ENCODE measurements at places on chromosomes 1 and 21.

DNA sequence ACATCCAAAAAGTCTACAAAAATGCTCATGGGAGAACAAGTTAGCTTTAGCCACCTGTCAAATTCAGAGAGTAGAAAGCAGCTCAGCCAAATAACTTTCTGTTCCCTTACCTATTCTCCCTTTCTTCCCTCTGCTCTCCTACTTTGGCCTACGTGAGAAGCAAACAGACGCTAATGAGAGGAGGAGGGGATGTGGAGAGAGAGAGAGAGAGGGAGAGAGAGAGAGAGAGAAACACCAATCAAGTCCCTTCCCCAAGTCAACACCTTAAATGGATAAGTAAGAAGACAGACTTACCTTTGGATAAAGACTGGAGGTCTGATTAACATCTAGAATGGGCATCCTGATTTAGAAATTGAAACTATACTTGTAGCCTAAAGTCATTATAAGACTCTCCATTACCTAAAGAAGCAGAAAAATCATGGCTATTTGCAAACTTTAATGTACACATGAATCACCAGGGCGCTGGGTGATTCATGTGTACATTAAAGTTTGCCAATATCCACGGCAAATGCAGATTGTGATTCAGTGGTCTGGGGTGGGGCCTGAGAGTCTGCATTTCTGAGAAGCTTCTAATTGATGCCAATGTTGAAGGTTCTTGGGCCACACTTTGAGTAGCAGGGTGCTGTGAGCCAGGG, 13.1 kb upstream of the DUSP12 start:
- no peak for DNase-seq

DNA sequence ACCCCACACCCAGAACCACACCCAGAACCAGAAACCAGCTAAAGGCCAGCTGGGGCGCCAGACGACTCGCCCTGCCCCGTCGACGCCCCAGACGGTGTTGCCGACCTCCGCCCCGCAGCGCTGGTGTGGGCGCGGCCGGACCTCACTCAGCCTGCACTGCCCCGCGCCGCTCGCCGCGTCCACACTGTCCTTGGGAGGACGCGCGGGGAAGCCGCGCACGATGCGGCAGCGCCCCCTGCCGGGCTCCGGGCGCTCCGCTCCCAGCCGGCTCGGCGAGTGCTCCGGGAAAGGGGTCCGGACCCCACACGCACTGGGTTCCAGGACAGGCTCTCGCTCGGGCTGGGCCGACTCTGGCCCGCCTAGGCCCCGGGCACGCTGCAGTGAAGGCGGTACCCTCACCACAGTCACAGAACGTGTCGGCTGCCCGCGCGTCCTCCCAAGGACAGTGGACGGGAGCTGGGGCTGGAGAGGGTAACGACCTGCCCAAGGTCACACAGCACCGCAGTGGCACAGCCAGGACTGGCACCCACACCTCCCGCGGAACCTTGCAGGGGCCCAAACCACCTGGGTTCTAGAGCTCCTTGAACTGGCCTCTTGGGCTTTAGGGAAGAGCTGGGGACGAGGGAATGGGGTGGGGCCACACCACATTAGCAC, 90.2 kb downstream of the DMRTA2 start:
- peak; percentile 86 for DNase-seq

DNA sequence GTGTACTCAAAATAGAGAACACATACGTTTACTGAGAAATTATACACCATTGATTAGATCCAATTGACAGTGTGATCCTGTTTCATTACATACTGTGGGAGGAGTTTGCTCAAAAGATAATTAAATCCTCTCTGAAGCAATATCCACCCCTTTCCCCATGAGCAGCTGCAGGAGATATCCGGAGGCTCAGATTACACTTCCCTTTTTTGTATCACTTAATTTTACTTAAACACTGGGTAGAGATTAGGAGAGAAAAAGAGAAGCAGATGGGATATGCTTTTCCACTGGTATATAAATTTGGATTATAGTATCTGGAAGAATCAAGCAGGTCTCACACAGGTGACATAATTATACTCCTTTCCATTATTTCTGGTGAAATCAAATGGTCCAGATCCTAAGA, 333.3 kb upstream of the ZRANB2 start:
- DNase-seq, result no peak

DNA sequence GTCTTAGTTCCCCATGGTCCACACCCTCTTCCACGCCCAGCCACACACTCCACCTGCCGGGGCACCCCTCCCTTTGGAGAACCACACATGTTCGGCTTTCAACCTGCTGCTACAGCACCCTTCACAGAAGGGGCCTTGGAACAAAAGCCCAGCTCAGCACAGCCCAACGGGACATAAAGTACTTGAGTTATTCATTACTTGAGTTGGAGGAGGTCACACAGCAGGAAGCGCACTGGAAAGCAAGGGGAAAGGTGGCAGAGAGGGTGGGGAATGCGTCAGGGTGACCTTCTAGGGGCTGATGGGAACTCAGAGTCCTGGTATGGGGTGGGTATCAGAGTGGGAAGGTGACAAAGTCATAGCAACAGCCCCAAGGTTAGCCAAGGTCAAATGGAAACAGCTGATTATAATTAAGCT, 3.0 kb upstream of the ATP1B1 start:
- no peak for DNase-seq

DNA sequence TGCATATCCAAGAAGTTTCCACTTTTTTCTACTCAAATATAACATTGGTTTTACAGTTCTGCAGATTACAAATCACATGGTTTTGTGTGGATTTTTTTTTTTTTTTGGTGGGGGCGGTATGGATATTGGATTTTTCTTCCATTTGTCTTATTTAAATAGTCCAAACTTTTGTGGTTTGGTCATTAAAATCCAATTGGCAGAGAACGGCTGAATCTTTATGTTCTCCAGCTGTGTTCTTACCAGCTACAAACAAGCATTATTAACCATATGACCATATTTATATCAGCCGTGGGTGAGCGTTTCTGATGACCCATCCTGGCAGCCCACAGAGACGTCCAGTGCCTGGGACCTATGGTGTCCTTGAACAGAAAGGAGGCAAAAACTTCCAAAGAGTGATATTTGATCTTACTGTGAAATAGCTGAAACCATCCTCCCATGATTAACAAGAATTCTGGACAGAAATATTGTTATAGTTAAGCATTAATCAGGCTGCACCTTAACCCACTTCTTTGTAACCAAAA, 200.4 kb downstream of the LYPLAL1 start:
- DNase-seq, result no peak

DNA sequence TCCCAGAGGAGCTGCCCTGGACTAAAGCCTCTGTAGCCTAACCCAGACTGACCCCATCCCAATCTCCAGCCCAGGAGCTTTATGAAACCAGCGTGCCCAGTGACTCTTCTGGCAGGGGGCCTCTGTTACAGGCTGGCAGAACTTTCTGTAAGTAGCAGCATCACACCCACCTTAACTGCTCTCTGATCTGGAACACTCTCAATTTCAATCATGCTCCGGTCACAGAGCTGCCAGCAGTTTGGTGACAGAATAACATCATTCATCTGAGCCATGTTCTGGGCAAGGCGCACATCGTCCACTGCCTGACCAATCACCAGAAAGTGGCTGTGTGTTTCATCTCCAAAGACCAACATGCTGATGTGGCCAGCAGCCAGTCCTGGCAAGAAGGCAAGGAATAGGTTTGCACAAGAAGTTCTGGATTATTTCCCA, 14.7 kb downstream of the ADCY10 start:
- DNase-seq, result peak; percentile 40

DNA sequence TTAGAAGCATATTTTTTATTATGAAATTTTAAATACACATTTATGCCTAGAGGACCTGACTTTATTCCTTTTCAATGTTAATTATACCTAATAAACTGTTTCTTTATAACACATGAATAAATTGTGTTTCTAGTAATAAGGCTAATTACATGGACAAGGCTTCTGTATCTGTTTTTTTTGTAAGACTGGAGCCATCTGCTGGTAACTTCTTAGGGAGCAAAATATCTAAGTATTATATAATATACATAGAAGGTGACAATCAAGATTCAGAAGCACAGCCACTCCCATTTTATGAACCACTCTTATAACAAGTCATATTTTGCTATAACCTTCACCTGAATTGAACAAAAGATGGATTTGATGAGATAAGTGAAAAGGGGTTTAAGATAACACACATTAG, 84.2 kb downstream of the LBR start:
- DNase-seq, result no peak

- no peak for DNase-seq
Observed at GRCh38 chr1:14165371-14165801, 433.1 kb upstream of the KAZN start.

DNA sequence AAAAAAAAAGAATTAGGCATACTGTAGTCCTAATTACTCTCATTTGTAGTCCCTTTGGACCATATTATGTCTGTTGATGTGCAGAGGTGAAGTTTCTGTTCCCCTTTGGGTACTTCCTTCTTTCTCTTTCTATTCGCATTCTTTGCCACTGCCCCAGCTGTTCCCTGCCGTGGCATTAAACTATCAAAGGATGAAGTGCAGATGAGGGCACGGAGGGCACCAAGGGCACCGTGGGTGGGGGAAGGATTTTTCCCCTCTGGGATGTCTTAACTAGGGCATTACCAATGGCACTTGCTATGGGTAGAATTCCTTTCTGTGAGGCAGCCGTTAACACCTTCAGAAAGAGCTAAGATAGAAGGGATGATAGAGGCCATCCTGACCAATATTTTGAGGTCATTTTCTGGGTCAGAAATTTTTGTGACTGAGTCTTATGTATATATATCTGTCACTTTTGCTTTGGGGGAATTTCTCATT, 4.9 kb upstream of the MAPKAPK2 start:
- DNase-seq, result peak; percentile 70

DNA sequence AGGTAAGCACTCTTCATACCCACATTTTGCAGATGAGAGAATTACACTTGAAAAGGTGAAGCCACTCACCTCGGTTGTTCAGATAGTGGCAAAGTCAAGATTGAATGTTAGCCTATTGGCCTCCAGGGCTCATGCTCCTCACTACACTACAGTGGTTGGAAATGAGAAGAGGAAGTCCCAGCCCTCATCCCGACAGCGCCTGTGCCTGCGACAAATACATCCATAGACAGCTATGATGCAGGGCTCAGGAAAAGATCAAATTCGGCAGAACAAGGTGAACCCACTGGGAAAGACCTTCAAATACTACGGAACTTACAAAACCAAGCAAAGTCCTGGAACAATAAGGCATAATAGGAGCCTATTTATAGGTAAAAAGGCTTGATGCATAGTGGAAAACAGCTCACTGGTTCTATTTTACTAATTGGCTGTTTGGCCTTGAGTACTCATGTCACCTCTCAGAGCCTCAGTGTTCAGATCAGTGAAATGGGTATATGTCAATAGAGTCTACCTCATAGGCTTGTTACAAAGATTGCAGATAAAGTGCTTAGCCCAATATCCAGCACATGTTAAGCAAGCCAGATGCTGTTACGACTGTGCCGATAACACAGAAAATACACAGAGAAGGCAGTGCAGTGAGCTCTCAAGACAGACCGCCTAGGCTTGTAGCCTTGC, 3.5 kb downstream of the SPOCD1 start:
- DNase-seq, result no peak

DNA sequence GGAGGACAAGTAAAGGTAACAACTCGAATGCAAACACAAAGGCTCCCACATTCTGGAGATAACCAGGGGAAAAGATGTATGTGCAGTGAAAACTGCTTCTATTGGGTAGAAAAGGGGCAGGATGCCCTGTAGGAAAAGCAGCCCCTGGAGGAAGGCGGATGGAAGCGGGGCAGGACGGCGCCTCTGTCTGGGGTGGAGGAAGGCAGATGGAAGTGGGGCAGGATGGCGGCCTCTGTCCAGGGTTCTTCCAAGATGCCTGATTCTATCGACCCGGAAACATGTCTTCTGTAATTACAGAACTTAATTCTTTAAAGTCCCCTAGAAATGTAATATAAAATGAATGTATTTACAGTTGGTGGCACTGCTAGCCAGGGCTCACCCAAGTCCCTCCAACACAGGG, 24.0 kb upstream of the LRRC47 start:
- DNase-seq, result no peak

DNA sequence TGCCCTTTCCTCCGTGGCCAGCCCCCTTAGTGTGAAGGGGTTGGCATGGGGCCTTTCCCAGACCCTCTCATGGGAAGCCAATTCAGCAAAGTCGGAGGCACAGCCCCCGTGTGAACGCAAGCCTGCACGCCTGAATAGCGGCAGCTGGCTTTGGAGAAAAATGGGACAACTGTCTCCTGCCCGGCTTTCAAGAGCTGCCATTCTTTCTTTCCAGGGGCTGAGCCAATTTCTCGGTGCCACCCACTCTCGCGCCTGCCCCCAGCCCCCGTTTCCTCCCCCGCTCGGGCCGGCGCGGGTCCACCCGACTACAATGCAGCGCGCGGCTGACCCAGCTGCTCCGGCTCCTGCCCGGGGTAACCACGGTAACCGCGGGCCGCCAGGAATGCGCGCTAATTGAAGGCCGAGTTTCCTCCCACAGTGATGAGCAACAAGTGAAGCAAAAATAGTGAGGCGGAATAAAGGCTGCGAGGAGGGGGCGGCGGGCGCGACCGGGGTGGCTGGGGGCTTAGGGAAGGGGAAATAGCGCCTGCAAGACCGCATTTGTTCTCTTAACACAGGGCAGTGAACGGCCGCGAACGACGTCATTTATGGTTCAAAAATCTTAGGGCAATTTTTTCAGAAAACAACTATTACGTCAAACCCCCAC, 27.8 kb downstream of the ILDR2 start:
- no peak for DNase-seq

GRCh38 chr21:34582506-34583150, 32.3 kb downstream of the RCAN1 start:
- no peak for DNase-seq

All from activated CD4-positive, alpha-beta T cell treated with anti-CD3 and anti-CD28 coated beads, Interleukin-2, amount 10 ng/mL, durations not matched to agents 24 days and 14 days (primary cell).